GM23248 (cell line): ENCODE measurements at places on chromosomes 7 and 10. TPM values are rescaled to one million over a fixed set of nuclear protein-coding genes. Genes with fewer than 3 reads are reported as not detected.

The STAG3 gene
- 0.65 and 1.1 TPM in 2 replicates for polyA plus RNA-seq

GRCh38 chr7:2387897-2388636 lies 15.3 kb upstream of the CHST12 start:
- DNase-seq = no peak
- H3K27ac ChIP-seq = no peak overlapping the region
- no peaks in the 10 kb centered on the region for H3K36me3 ChIP-seq
- H3K4me3 ChIP-seq = no peak overlapping the region

- peaks cover 29% of the 10 kb centered on the region for H3K4me1 ChIP-seq
- H3K4me3 ChIP-seq = no peak overlapping the region
- DNase-seq = no peak
- no peaks in the 10 kb centered on the region for H3K27me3 ChIP-seq
These were observed 291.7 kb upstream of the SEMA3D start for GRCh38 chr7:85478530-85478929.

DNA sequence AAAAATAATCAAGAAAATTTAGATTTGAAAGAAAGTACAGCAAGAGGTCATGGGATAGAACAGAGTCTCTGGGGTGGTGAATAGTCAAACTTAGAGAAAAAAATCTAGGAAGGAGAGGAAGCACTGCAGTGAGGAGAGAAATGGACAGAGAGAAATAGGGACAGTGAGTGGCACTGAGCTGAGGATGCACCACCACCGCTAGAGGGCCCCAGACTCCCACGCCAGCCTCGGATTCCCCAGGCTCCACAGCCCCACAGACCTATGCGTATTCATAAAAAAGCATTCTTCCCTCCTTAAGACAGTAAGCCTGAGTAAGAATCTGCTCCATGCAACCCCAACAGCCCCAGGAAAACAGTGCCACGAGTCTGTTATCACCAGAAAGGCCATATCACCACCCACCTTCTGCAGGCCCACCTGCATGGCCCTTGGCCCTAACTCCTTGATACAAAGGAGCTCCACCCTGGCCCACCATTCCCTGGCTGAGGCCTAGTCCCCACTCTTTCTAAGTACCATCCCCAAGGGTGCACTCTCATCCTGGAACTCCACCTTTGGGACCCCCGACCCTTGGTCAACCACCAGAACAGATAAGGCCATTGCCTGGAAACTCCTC lies 91.0 kb downstream of the ALOX5 start:
- H3K36me3 ChIP-seq = no peaks in the 10 kb centered on the region
- no peaks in the 10 kb centered on the region for H3K27me3 ChIP-seq
- H3K4me3 ChIP-seq = no peak overlapping the region
- no peak overlapping the region for H3K27ac ChIP-seq
- DNase-seq = peak; percentile 83

DNA sequence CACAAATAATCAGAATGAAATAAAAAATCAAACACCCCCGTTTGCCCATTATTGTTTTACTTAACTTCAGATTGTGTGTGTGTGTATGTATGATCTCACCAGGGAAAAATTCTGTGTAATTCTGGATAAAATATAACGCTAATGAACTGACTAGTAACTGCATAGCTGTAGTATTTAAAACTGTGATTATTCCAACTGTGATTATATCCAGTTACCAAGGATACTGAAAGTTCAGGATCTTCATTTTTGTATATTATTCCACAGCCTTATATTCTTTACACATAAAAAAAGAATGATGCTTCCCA lies 2.9 kb downstream of the TWIST1 start:
- peak overlapping the region; percentile 88 for H3K4me3 ChIP-seq
- peak; percentile 72 for DNase-seq
- H3K27ac ChIP-seq = peak overlapping the region; percentile 97
- H3K36me3 ChIP-seq = peaks cover 14% of the 10 kb centered on the region
